ENCODE measurements at places on chromosomes 16 and 17.
A peak's percentile ranks its signal among the peaks of the same experiment; 100 is the strongest.

- no peak for DNase-seq
Observed at GRCh38 chr16:23826528-23827045, 9.2 kb upstream of the PRKCB start.

GRCh38 chr17:4542003-4542725 lies 13.0 kb downstream of the MYBBP1A start:
- no peak for DNase-seq

DNA sequence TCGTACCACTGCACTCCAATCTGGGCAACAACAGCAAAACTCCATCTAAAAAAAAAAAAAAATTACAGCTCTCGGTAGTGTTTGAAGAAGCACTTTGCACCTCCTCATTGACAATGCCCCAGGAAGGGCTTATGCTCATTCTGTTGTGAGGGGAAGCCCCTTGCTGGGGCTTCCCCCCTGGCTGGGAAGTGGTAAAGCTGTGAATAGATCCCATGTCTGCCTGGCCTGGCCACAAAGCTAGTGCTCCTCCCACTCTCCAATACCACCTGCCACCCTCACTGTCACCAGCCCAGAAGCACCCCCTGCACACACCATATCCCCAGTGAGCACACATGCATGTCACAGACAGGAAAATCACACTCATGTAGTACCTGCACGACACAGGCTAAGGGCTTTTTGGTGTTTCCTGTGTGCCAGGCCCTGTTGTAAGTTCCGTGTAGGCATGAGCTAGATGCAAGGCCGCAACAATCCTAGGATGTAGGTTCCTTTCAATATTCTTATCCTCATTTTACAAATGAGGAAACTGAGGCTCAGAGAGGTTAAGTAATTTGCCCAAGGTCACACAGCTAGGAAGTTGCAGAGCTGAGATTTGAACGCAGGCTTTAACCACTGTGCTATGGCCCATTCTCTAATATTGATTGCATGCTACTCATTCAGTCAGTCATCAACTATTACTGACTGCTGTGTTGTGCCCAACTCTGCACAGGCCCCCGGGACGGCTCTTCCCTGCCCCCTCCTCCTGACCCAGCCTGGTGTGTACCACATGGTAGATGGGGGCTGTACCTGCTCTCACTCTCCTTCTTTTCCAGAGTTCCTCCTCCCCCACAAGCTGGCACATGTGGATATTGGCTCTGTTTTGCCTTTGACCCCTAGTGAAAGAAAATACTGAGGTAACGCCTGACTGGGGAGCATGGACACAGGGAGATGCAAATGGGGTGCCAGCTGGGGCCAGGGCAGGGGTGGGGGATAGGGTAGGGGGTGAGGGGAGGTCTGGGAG lies 11.9 kb upstream of the COL1A1 start:
- peak; percentile 23 for DNase-seq

DNA sequence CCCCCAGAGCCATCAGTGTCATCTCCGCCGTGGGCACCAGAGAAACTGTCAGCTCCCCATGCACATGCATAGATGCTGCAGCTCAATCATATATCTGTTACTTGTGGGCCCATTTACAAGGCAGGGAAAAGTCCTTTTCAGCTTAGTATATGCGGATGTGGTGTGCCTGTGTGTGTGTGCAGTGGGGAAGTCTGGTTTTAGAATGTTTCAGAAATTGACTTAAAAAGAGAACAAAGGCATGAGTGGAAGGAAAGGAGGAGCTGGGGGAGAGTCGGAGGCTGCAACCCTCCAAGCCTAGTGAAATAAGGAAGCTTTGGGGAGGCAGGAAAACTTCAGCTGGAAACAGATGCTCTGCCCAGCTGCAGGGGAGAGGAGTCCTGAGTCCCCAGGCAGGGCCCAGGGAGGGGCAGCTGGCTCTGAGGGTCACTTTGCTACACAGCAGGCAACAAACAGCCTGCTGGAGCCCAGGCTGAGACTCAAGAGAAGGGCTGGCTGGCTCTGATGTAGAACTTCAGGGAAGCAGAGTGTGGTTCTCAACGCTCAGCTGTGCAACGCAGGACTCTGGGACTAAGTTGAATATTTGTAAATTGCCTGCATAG lies 11.1 kb upstream of the CD300LD start:
- no peak for DNase-seq

DNA sequence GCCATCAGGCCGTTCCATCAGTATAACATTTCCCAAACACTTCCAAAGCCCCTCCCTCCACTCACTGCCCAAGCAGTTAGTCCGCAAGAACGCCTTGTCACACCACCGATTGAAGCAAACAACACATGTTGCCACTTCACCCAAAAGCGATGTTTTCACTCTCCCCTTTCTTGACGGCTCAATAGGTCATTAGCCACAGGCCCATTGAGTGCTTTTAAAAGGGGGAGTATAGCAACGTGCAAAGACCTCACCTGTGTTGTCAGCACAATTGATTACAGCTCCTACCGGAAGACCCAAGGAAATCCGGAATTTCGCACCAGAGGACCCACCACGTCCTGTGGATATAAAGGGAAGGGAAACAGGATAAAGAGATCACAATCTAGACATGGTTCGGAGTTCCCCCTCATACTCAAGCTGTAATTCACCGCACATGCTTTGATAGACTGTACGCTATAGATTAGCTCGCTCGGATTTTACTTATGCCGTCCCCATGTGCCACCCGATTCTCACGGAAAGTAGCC lies 690 bp downstream of the RPL23 start:
- DNase-seq, result no peak

DNA sequence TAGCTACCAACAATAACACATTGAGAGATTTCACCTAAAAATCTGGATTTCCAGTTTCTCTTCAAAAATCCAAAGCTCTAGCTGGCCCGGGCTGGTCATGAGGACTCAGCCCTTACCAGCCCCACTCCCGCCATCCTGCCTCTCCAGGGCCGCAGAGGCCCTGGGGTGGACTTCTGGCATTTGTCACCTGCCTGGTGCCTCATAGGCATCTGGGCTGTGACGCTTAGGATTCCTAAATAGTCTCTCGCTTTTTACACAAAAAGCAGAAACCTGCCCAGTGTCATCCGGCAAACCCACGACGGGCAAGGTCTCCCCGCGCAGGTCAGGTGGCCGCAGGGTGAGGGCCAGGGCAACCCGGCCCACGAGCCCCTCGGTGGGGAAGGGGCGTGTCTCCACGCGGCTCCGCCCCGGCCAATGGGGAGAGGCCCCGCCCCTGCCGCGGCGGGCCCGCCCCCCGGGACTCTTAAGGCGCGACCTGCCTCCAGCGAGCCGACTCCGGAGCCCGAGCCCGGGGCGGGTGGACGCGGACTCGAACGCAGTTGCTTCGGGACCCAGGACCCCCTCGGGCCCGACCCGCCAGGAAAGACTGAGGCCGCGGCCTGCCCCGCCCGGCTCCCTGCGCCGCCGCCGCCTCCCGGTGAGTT lies at the start of gene VASN:
VASN (plus strand) TSS at position 492 of the 644 bp plus-strand sequence. CDS start 9,030 bp downstream, outside the sequence.
- peak; percentile 59 for DNase-seq

Measured in stimulated activated CD4-positive, alpha-beta T cell treated with anti-CD3 and anti-CD28 coated beads, Interleukin-12 subunit alpha, Interleukin-12 subunit beta, amount 100 ng/mL, for 24 hours (primary cell).